ENCODE measurements at places on chromosomes 1 and 21. TPM values are rescaled to one million over a fixed set of nuclear protein-coding genes. Genes with fewer than 3 reads are reported as not detected.

DNA sequence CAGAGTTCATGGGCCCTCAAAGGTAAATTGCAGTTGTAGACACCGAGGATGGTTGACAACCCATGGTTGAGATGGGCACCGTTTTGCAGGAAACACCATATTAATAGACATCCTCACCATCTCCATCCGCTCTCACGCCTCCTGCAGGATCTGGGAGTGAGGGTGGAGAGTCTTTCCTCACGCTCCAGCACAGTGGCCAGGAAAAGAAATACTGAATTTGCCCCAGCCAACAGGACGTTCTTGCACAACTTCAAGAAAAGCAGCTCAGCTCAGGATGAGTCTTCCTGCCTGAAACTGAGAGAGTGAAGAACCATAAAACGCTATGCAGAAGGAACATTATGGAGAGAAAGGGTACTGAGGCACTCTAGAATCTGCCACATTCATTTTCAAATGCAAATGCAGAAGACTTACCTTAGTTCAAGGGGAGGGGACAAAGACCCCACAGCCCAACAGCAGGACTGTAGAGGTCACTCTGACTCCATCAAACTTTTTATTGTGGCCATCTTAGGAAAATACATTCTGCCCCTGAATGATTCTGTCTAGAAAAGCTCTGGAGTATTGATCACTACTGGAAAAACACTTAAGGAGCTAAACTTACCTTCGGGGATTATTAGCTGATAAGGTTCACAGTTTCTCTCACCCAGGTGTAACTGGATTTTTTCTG lies 9.3 kb downstream of the SLAMF8 start:
- DNase-seq: no peak

DNA sequence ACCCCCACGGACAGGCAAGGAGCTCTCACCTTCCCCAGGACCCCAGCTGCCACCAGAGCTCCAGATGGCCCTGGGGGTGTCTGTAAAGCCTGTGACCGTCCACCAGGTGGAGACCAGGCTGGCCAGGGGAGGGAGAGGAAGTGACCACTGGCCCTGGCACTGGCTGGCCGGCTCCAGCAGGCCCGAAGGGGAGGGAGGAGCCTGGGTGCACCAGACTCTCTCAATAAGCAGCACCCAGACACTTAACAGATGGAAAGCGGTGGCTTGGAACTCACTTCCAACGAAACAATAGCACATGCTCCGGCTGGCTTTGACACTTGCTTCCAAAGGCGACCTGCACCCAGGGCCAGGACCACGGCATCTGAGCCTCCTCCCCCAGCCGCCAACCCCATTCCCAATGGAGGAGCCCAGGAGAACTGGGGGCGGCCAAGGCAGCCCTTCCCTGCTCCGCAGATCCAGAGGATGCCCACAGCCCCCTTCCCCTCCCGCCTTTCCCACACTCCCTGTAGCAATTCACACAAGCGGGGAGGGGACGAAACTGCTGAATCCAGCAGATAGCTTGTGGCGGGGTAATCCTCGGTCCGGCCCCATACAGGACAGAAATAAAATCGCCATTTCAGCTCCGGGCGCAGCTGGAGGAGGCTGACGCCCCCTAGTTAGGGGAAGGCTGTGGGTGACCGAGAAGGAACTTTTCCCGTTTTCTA lies 742 bp upstream of the PDE9A start:
- DNase-seq: no peak

LCE2A gene
- total RNA-seq: not detected

AQP10 gene
- 0.27 TPM for total RNA-seq

- DNase-seq: no peak
These were observed 217.6 kb upstream of the SAMSN1 start for GRCh38 chr21:14763695-14764064.

DNA sequence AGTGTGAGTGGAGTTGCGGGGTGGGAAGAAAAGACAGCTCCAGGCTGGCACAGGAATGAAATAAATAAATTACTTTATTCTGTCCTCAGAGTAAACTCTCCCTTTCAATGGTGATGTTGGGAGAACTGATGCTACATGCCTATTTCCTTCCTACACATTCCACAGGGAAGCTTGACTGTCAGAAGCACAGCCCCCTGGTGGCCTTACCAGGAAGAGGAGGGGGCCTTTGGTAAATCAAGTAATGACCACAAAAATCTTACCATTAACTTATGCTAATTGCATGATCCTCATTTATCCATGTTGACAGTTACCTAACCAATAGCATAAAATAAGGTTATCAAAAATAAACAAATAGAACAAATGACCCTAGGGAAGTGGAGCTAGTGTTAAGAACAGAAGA lies 605.0 kb upstream of the PKN2 start:
- no peak for DNase-seq

ZNF697 gene
- 11.8 TPM for total RNA-seq

Data from type B pancreatic cell (in vitro differentiated cells).